ENCODE measurements at places on chromosomes 2 and 18.

GRCh38 chr2:134269972-134270735 lies 16.3 kb downstream of the MGAT5 start:
- no peak for DNase-seq

DNA sequence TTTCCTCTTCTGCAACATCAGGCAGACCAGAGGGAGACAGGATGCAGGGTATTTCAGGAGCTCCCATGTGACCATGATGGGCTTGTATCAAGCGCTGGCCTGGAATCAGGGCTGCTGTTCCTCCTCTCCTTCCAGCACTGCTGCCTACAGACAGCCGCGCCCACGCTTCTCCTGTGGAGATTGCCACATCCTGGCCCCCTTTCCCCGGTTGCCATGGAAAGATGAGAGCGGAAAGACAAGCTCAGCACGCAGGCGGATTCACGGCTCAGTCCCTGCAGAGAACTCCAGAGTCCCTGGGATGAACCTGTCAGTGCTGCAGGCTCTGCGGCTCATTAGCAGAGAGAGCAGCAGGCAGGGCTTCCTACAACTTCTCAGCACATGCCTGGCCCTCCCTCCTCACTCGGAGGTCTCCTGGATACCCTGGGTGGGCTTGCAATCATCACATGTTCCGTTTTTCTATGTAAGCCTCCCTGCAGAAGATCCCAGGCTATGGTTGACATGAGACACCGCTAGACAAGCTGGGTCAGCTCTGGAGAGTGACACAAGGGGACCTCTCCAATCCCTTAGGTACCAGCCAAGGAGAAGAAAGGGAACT lies 497.8 kb upstream of the MYT1L start:
- no peak for DNase-seq

DNA sequence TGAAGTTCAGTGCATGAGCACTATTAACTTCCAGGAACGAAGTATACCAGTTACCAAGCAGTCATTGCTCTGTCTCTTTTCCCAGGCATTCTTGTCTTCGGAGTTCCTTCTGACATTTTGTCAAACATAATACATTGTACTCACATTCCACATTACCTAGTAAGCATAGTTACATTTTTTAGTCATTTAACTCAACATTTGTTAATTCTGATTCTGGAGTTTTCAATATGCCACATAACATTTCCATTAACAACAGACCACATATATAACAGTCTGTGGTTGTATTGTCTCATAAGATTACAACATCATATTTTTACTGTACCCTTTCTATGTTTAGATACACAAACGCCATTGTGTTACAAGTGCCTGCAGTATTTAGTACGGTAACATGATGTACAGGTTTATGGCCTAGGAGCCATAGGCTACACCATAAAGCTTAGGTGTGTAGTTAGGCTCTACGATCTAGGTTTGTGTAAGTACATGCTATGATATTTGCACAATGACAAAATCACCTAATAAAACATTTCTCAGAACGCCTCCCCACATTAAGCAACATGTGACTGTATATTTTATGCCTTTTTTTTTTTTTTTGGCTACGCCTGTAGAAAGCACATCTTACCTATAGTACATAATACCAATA lies 187.1 kb downstream of the DYM start:
- DNase-seq: no peak

GRCh38 chr2:144349674-144350073 lies 170.2 kb downstream of the ZEB2 start:
- no peak for DNase-seq

DNA sequence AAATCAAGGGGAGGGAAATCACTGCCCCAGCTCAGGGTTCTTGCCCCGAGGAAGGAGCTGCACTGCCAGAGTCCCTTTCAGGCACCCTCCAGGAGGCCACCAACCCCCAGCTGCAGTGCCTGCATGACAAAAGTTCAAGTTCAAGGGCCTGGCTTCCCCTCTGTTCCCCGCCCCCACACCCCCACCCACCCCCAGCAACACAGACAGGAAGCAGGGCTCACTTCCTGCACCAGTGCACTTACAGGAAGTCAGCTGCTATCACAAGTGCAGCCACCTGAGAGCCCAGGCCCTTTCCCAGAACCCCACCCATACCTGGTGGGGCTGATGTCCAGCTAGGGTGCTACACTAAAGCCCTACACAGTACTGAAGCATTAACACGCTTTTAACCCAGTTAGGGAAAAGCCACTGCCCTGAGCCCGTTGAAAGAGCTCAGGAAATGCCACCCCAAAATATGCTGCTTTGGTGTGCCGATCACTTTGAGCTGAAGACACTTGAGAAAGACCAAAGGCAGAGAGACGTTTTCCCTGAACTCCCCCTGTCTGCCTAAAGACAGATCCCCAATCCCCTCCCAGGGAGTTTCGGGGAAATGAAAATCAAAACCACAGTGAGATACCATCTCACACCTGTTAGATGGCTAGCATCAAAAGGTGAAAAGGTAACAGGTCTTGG lies 109.9 kb upstream of the CAB39 start:
- no peak for DNase-seq
